ENCODE measurements at places on chromosomes 2 and 18.

DNA sequence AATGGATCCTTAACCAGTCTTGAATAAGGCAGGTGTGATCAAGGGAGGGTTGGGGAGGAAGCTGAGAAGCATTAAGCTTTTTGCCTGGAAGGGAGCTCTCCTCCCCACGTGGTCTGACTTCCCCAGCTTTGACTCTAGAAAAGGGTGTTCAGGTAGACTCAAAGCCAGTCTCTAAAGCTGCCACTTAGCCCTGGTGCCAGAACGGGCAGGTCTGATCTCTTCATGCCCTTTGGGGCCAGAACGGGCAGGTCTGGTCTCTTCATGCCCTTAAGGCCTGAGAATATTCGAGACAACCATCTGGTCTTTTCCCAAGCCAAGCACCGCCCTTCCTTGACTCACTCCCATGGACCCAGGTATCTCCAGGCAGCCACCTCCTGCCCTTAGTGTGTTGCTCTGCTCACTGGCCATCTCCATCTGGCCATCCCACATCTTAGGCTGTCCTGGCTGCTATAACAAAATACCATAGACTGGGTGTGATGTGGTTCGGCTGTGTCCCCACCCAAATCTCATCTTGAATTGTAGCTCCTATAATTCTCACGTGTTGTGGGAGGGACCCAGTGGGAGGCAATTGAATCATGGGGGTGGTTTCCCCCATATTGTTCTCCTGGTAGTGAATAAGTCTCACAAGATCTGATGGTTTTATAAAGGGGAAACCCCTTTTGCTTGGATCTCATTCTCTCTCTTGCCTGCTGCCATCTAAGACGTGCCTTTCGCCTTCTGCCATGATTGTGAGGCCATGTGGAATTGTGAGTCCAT, 59.4 kb downstream of the SNORC start:
- DNase-seq = no peak

- no peak for DNase-seq
Measured at GRCh38 chr2:122135021-122135937, 379.8 kb downstream of the TSN start.

GRCh38 chr2:232231554-232231953, 147.0 kb upstream of the ALPP start:
- no peak for DNase-seq

- DNase-seq = no peak
Measured at GRCh38 chr2:144648837-144649465, 129.0 kb upstream of the ZEB2 start.

- DNase-seq = no peak
Measured at GRCh38 chr2:29040552-29040951, 33.8 kb downstream of the PCARE start.

DNA sequence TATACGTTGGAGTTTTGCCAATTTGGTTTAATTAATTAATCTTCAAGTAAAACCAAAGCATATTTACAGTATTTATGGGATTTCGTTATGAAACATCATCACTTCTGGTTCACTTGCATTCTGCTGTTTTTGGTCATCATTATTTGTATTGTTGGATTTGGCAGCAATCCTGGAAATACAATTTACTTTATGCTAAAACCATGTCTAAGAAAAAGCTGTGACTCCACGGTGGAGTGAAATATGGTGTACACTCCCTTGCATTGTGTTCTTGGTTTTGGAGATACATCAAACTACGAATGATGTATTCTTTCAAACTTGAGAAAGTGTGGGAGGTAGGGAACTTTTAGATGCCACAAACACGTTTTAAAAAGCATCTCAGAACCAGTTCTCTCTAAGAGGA, 106.4 kb downstream of the CTAGE1 start:
- no peak for DNase-seq

DNA sequence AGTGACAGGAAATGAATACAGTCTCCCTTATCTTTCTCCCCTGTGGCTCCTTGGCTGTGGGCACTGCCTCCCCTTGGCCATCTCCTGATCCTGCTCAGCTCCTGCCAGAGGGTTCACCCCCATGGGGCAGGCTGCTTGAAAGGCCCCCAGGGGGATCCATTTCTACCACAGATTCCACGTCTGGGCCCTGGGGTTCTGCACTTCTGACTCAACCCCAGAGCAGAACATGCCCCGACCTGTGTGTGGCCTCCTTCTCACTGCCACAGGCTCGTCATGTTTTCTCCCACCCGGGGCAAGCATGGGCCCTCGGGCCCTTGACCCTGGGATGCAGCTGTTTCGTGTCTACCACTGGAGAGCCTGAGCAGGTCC, 122.2 kb downstream of the ACKR3 start:
- DNase-seq = no peak

DNA sequence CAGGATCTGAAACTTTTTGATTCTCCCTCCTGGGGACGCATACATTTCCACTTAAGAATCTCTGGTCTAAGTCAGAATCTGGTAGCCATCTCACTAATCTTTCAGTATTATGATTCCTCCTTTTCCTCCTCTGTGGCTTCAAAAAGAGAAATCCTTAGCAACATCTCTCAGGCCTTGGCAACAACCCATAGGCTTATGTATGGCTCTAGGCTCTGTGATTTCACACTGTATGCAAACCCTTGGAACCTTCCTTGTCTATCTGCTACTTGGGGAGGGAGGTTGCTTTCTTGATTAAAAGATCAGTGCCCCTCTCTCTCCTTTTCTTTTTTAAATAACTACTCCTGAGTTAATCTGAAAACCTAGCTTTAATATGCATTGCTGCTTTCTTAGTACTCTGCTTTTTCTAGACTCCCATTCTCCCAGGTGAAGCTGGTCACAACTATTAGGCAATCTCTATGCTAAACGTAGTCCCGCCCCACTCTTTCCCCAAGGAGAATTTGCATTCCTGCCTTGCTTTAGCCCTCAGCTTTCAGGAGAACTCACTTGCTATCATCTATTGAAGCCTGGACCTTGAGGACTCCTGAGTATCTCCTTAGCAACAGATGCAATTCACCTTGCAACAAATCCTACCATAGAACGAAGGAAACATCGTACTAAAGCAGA, 72.2 kb upstream of the L3MBTL4 start:
- no peak for DNase-seq

DNA sequence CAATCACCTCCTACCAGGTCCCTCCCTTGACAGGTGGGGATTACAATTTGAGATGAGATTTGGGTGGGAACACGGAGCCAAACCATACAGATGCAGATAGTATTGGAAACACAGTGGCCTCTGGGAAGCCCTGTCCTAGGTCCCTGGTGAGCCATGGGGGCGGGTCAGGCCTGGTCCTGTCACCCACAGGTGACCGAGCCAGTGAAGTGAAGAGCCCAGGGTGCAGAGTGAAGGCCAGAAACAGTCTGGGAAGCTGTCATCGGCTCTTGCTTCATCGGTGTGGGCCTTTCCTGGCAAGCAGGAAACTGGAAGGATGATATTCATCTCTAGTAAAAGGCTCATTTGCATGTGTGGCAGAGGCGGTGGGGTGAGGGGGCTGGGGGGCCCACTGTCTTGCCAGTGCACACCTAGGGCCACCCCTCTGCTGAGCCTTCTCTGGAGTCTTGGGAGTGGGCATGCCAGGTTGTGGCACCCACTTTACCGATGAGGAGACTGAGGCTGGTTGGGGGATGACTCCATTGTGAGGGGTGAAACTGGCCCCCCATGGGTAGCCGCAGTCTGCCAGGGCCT, 290.6 kb downstream of the NDUFA10 start:
- no peak for DNase-seq

- DNase-seq = no peak
Measured at GRCh38 chr2:104853534-104854497, at the start of gene POU3F3. POU3F3 (plus strand) TSS chr2:104854115; CDS start chr2:104855511, 1,396 bp downstream.

DNA sequence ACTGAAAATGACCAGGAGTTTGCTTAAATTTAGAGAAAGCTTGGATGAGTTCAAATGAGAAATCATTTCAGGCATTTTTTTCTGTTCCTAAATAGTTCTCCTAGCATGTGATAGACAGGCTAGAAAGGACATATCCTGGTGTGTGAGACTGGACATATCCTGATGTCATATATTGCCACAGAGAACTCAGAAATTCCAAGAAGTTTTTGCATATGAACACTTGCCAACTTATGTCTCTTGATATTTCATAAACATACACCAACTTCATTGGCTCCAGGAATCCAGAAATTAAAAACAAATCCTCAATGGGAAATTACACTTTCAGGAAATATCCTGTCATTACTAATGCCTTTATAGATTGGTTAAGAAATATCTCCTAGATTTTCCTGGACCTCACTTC, 2.9 kb upstream of the SERPINB4 start:
- no peak for DNase-seq

DNA sequence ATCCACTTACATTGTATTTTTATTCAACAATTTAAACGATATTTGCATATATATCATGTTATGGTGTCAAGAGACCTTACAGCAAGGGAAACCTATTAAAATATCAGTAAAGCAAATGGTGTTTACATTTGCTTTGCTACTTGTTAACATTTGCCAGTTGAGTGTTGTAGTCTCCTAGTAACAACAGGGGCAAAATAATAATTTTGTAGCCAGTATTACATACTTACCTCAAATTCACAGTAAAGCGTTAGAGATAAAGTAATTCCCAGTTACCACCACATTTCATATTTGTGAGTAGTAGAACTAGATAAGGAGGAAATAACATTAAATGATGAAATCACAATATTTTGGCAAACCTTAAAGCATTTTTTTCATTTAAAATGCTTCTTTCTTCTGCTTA, 71.3 kb downstream of the FASTKD2 start:
- DNase-seq = no peak

DNA sequence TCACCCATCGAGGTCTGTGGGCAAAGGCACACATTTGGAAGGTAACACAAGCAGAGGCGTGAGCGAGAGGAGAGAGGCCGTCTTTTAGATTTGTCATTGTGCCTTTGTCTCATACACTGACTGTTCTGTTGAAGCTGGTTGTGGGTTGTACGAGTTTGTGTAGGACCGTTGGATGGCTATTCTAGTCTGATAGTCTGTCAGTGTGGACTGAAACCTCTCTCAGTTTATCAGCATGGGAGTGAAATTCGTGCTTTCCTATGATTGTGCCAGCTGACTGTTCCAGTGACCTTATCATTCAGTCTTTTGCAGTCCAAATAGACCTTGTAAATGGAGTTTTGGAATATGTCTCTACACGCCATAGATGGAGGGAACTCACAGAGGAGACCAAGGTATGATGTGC, 143.5 kb downstream of the LDLRAD4 start:
- no peak for DNase-seq

- DNase-seq = no peak
Measured at GRCh38 chr2:105925390-105925789, 180.7 kb downstream of the NCK2 start.

GRCh38 chr2:6523476-6523875, 342.2 kb downstream of the CMPK2 start:
- no peak for DNase-seq

- no peak for DNase-seq
Measured at GRCh38 chr2:9099341-9099751, 95.9 kb upstream of the MBOAT2 start.

GRCh38 chr2:239253701-239254436, 147.0 kb downstream of the HDAC4 start:
- no peak for DNase-seq

DNA sequence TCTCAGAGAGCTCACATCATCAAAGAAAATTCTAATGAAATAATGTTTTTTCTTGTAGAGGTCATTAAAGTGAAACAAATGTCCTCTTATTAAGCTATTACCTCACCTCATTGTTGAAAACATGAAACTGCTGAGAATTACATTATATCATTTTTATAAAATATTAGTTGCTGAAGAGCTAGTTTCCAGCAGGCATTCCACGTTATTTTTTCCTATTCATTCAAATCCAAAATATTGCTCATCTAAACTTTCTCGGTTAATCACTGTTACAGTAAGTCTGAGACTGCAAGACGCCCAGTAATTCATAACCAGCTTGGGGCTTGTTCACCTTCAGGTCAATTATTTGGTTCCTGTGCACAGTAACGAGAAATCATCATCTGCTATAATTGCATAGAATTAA, 138.5 kb upstream of the RASGRP3 start:
- no peak for DNase-seq

DNA sequence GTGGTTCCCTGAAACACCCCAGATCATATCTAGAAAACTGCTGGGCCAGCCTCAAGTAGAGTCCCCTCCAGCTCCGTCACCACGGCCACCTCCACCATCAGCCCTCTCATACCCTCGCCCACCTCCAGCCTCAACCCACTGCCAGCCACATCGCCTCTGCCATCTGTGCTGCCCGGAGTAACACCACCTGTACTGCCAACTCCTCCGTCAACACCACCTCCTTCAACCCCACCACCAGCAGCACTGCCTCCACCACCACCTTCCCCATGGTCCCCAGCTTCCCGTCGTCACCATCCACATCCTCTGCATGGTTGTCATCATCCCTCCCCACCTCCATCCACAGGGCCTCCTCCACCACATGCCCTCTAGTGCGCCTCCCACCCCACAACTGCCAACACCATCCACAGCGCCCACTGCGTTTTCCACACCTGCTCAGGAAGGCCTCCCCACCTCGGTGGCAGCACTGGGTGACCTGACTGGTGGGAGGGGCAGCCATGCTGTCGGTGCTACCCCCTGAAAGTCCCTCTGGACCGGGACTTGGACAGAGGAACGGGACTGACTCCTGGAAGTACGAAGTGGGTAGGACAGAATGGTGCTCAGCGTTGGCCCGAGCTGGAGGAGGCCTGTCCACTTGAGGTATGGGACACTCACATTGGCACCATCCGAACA, 1.6 kb downstream of the SNED1 start:
- DNase-seq = peak; percentile 4

GRCh38 chr2:25145803-25146202, 22.6 kb downstream of the POMC start:
- DNase-seq = no peak

DNA sequence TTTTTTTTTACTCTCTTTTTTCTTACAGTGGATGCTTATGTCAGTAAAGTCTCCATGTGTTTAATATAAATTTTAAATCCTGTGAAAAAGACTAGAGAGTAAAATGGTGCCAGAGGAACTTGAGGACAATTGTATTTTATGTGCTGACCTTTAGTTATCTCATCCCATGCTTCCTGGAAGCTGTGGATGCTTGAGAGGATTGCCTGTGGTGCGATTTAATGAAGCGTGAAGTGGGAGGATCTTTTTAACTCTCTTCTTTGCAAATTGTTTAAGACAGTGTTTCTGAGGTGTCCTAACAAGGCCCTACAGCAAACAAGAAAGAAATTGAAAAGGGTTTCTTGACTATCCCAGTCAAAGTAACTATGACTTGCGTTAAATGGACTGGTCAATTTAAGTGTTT, 84.2 kb downstream of the DTNA start:
- no peak for DNase-seq

- DNase-seq = no peak
Measured at GRCh38 chr2:73892631-73893329, at the start of gene ACTG2. ACTG2 (plus strand) TSS chr2:73893008; CDS start chr2:73901312, 8,304 bp downstream.

DNA sequence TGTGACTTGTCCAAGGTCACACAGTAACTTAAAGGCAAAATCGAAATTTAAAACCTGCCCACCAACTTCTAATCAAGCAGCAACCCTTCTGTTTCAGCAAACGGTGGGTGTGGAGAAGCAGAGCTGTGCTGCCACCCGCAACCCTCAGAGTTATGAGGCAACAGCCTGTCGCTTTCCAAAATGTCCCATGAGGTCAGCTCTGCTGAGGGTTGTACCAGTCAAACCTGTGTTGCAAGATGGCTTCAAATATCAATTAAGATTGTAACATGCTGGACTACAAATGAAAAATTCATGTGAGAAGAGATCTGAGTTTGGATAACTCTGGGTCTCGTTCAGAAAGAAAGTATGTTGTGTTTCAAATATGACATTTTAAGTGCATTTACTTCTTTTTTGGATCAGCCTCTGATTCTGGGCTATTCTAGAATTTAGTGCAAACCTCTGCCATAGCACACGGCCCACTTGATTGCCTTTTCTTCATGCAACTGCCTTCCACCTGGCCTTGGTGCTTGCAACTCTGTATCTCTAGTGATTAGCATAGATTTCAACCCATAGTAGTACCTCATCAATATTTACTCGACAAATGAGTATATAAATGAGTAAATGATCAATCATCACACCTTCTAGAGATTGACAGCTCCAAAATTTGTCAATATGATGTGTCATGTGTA, 69.3 kb downstream of the TIMM21 start:
- no peak for DNase-seq
